Activated CD4-positive, alpha-beta memory T cell treated with anti-CD3 and anti-CD28 coated beads, Interleukin-2, amount 10 ng/mL, durations not matched to agents 7 days and 5 days (primary cell): ENCODE measurements at places on chromosomes 11 and 22. TPM values are rescaled to one million over a fixed set of nuclear protein-coding genes. Genes with fewer than 3 reads are reported as not detected.

DNA sequence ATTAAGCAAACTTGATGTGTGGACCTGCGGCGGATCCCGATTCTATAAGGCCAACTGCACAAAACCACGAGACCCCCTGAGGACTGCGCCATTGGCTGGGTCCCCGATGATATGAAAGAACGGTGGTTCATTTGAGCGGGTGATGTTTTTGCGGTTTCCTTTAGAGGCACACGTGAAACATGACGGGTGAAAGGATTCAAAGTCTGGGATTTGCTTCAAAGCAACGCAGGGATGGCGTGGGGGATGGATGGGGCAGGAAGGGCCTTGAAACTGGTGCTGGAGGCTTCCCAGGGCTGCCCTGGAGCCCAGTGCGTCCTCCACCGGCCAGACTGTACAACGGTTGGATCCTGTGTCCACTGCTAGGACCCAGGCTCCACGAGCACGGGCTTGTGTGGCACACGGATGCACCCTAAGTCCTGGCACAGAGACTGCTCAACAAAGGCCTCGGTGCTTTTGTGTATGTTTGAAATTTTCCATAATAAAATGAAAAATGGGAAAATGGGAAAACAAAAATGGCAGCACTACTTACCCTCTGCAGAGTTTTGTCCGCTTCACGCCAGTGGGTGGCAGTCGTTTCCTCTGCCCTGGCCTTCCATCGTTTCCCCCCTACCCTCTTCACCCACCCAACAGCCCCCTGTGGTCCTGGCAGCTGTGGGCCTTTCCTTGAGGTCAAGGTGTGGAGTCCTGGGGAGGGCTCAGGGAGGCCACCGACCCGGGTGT is 3.6 kb downstream of the ASCL2 start:
- no peak for DNase-seq

GRCh38 chr11:14390669-14391068 is 31.7 kb upstream of the RRAS2 start:
- DNase-seq = no peak

DNA sequence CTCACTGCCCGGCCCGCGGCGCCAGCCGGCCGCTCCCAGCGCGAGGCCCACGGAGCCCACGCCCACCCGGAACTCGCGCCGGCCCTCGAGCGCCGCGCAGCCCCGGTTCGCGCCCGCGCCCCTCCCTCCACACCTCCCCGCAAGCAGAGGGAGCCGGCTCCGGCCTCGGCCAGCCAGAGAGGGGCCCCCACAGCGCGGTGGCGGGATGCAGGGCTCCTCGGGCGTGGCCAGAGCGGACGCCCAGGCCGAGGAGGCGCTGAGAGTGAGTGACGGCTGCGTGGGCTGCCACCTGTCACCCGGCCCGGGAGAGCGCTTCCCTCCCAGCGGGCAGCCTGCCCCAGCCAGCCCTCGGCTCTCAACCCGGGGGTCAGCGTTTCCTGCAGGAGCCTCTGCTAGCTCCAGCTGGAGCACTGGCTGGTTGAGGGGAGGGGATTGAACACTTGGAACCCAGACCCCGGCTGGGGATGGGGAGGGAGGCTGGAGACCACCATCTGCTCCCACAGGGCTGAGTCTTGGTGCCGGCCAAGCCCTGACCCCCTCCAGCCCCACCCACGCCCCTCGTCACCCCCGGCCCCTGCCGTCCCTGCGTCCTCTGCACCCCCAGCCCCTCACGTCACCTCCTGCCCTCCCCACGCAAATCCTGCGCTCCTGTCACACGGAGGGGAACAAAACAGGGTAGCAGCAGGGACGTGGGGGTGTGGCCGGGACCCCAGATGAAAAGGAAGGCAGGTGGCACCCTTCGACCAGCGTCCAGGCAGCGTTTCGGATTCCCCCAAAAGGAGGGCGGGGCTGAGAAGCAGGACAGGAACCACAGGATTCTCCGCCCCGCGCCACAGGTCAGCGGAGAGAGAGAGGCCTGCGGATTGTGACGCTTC is 157.0 kb downstream of the BRD1 start:
- DNase-seq = no peak

DNA sequence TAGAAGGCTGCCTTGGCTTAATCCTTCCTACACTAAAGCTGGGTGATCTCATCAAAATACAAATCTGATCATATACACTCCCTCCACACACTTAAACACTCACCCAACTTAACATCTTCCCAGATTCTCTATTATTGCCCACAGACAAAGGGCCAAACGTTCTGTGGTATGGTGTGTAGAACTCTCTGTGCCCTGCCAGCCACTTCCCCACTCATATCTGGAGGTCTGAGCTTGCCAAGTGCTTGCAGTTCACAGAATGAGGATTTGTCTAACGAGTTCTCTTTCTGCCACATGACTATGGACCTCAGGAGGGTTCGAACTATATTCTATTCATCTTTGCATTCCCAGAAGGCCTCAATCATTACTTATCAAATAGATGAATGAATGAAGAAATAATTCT is 77.6 kb downstream of the MPPED2 start:
- DNase-seq = no peak

GRCh38 chr11:120025606-120026335 is 112.1 kb downstream of the TRIM29 start:
- peak; percentile 3 for DNase-seq

DNA sequence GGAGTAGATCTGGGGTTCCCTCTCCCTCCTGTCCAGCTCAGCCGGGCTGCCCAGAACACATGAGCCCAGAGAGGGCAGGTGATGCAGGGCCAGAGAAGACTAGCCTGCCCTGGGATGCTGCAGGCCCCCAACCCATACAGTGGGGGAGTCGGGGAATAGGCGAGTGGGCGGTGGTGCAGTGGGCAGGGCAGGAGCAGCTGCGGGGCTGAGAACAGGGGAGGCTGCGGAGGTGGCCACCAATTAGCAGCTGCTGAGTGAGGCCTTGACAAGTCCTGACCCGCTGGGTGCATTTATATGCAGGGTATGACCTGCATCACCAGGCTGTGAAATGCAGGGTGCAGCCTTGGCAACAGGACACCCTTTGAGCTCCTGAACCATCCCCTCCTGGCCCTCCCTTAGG is 43.1 kb downstream of the NFAM1 start:
- no peak for DNase-seq

- DNase-seq = no peak
Measured at GRCh38 chr11:64792482-64792881, 10.5 kb downstream of the MAP4K2 start.

- no peak for DNase-seq
Measured at GRCh38 chr11:26023057-26023456, 308.9 kb upstream of the ANO3 start.

- no peak for DNase-seq
Measured at GRCh38 chr22:45205276-45205925, 35.3 kb downstream of the KIAA0930 start.

GRCh38 chr11:110989428-110990133 is 255.9 kb upstream of the POU2AF2 start:
- DNase-seq = no peak

DNA sequence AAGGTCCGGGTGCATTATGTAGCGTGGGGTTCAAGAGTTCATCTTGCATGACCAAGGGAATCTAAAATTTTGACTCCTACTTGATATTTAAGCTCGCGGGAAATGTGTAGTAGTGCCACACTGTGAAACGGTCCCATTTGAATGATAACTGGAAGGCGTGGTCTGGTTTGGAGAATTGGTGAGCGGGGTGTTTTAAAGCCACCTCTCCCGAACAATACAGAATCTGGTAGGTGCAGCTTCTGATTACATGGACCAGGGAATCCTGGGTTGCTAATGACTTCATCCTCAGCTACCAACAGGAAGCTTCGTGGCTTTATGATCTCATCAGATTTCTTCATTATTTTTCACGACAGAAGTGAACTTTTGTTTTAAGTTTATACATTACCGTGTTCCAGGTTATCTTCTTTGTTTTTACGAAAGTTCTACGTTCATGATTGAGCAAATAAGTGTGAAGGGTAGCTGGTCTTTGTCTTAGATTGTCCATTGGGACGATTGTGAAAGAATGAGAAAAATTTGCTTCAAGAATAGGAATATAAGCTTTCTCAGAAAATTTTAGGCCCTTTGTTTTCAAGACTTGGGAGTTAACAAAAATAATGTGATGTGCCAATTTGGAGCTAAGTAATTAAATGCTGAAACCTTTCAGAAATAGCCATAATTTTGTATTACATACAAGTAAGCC is 1.7 kb downstream of the QSER1 start:
- DNase-seq = peak; percentile 18

DNA sequence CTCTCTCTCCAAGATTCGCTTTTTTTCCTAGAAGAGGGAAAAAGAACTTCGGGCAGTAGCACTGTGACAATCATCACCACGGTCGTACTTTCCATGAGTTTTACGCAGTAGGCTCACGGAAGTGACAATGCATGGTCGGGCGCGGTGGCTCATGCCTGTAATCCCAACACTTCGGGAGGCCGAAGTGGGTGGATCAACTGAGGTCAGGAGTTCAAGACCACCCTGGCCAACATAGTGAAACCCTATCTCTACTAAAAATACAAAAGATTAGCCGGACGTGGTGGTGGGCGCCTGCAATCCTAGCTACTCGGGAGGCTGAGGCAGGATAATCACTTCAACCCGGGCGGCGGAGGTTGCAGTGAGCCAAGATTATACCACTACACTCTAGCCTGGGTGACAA is 23.4 kb downstream of the GRAP2 start:
- no peak for DNase-seq

GRCh38 chr11:119065369-119065768 is 2.2 kb upstream of the VPS11 start:
- peak; percentile 65 for DNase-seq

GRCh38 chr11:17718510-17718962 is 835 bp upstream of the MYOD1 start:
- DNase-seq = no peak

DNA sequence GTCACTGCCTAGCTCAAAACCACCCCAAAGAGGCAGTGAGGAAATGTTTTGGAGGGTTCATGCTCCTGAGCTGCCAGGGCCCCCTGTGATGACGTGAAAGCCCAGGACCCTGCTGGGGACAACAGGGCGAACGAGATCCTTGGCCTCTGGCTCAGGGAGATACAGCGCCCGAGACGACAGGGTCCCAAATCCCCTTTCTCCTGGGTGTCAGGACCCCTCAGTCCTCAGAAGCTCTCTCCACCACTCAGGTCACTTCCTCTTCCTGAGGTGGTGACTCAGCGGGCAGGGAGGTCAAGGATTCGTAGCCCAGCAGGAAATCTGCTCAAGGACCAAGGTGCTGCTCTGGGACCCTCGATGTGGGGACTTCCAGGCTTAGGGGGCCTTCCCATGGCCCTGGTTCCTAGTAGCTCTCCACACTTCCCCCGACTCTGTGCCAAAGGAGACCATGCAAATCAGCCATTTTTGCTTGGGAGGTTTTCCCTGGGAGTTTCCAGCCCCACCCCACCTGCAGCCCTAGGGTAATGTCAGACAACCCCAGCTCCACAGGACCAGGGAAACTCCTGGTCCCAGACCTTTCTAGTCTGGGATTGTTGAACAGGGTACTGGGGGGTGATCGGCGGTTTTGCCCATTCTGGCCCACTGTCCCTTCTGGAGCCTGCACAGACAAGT is 12.8 kb downstream of the BCL9L start:
- DNase-seq = no peak

DNA sequence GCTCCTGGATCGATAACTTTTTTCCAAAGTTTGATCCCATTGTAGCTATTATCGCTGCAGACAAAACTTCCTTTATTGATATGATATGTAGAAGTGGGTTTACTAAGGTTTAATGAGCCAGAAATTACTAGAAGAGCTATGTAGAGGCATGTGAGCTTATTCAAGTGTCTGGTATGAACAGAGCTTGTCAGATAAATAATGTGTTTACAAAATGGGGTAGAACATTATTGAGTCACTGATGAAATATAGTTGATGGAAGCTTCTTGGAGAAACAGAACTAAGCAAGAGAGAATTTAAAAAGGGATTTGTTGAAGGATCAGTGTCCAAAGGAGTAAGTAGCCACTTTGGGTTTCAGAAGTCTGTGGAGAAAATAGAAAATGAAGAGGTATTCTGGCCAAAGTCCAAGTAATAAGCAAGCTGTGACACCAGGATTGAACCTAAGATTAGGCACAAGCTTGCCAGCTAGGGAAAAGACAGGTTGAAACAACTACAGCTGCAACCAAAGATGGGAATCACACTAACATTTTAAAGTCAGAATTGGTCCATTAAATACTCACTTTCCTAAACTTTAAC is 104.3 kb downstream of the MAML2 start:
- DNase-seq = no peak

DNA sequence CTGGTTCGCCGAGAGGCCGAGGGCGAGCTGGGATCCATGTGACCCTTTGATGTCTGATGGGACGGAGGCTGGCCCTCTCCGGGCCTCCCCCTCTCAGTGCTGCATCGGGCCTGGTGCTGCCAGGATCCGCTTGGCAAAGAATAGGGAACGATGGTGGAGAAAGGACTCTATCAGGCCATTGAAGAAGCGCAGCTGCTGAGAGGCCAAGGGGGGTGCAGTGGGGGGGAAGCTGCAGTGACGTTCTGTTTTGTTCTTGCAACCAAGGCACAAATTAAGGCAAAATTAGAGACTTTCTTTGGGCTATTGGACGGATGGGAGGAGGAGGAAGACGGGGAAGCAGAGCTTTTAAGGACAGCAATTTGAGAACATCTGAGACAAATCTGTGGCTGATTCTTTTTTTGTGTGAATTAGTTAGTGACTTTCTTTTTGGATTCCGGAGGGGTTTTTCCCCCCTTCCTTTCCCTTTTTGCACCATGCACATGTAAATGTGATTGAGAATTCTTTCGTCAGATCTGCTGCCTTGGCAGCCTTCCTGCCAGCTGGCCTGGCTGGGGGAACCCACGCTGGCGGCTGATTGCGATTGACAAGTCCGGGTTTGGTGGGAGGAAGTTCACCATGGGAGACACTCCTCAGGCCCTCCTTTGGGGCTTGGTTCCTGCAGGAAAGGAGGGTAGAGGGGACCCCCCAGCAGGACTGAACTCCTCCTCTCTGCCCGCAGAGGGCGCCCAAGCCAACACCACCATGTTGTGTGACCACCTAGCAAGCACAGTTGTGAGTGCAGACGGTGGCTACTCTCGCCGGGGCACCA is 214.6 kb downstream of the NTM start:
- DNase-seq = no peak

- no peak for DNase-seq
Measured at GRCh38 chr11:80083531-80083951, 642.7 kb upstream of the TENM4 start.

- DNase-seq = no peak
Measured at GRCh38 chr11:85679576-85679975, 6.4 kb downstream of the CCDC89 start.

Gene UPB1
- total RNA-seq = 0.30 TPM

Gene PDGFB
- total RNA-seq = 6.4 TPM

Gene FOLR2
- total RNA-seq = not detected

Gene TRIM29
- total RNA-seq = not detected

Gene EXPH5
- 0.55 TPM for total RNA-seq

Gene DEPDC7
- 1.1 TPM for total RNA-seq

Gene GLYAT
- not detected for total RNA-seq

Gene MRGPRF
- not detected for total RNA-seq

Gene POTEH
- not detected for total RNA-seq
